ENCODE measurements at places on chromosomes 5 and 9.

DNA sequence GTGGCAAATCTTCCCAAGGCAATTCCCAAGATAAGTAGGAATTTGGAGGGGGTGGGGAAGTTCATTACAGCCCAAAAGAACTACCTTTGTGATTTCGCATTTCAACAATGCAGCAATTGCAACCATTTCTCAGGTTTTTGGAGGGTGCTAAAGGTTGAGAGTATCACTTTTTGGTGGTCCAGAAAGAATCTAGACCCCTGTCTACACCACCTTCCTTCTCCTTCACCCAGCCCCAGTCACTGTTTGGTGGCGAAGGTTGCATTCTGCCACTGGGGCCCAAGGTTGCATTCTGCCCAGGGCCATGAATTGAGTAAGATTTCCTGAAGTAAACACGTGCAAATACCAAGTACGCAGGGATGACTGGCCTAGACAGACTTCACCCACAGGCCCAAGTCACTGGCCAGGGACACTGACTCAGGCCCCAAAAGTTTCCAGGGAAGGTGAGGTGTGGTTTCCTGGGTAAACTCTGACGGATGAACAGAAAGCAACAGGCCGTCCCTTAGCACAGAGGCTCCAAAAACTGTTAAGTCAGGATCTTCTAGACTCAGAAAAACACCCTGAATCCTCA lies 5.7 kb downstream of the PDE6A start:
- DNase-seq: peak; percentile 99

DNA sequence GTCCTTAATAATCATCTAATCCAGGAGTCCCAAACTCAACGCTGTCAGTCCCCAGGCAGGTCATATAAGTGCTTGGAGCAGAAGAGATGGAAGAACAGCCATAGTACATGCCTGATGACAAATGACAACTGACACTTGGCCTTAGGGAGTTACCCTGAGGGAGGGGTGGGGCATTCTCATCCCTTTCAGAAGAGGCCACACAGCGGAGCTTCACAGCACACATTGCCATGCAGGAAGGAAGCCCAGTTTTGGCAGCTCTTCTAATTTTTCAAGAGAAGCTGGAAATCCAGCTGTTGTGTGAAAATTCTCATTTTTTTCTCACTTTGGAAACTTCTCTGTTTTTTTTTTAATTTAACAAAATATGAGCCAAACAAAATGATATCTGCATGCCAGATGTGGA lies 89.0 kb downstream of the ASTN2 start:
- no peak for DNase-seq

GRCh38 chr9:72958485-72959281 lies 5.8 kb upstream of the ALDH1A1 start:
- DNase-seq: no peak

GRCh38 chr5:10689391-10690081 lies 71.5 kb downstream of the DAP start:
- peak; percentile 64 for DNase-seq

DNA sequence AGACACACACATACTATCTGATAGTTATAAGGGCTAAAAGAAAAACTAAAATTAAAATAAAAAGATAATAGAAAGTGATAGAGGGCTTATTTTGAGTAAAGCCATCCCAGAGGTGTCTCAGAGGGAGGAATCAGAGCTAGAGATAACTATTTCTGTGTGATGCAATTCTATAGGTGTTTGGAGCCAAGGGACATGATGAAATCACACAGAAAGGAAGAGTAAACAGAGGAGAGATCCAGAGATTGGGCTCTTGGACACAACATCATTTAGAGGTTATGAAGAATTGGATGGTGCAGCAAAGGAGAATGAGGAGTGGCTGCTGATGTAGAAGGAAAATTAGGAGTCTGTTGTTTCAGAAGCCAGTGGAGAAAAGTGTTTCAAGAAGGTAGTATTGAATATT lies 393.5 kb downstream of the DIRAS2 start:
- no peak for DNase-seq

- DNase-seq: no peak
Measured at GRCh38 chr5:78568212-78568611, 80.4 kb downstream of the LHFPL2 start.

DNA sequence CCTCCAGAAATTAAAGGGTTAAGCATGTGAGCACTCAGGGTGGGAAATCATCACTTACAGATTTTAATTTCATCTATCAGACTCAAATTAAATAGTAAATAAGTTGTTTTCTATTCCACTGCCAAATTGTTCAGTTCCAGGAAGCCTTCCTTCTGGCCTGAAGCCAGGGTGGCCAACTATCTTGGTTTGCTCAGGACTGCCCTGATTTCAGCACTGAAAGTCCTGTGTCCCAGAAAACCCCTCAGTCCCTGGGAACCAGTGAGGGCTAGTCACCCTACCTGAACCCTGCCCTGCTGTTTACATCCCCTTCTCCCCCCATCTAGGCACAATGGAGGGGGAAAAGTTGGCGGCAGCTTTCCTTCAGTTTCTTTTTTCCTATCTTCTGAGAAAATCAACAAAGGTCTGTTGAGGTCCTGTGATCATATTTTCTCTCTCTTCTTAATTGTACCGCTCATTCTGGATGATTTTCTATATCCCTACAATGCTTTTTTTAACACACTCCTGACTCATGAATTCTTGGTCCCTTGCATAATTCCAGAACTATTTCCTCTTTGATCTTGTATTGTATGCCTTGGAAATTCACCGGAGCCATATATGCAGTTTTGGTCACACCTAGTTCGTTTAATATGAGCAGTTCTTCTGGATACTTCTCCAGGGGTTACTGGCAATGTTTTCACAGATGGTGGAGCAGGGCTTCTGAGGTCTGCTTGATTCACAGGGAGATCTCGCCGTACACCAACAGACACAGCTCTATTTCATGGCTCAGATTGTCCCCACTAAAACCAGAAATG lies 103.8 kb downstream of the MAP1B start:
- DNase-seq: peak; percentile 86

- no peak for DNase-seq
Measured at GRCh38 chr5:139566611-139567010, 5.5 kb downstream of the UBE2D2 start.

- peak; percentile 84 for DNase-seq
Measured at GRCh38 chr9:94697972-94698581, 28.4 kb upstream of the AOPEP start.

DNA sequence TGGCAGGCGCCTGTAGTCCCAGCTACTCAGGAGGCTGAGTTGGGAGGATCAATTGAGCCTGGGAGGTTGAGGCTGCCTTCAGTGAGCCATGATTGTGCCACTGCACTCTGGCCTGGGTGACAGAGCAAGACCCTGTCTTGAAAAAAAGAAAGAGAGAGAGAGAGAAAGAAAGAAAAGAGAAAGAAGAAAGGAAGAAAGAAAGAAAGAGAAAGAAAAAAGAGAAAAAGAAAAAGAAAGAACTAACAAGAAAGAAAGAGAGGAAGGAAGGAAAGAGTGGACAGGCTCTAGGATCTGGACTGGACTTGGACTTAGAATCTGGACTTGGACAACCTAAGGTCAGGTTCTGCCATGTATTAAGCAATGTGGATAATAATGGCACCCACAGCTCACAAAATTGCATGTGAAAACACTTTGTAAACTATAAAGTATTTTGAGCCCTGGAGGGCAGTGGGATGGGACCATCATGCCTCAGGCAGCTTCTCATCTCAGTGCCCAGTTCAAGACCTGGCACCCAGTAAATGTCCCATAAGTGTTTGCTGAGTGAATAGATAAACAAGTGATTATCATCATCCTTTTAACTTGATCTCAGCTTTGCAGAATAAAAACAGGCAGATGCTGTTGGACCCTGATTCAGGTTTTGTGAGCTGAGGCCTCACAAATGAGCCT lies 12.8 kb upstream of the PHF19 start:
- DNase-seq: no peak

DNA sequence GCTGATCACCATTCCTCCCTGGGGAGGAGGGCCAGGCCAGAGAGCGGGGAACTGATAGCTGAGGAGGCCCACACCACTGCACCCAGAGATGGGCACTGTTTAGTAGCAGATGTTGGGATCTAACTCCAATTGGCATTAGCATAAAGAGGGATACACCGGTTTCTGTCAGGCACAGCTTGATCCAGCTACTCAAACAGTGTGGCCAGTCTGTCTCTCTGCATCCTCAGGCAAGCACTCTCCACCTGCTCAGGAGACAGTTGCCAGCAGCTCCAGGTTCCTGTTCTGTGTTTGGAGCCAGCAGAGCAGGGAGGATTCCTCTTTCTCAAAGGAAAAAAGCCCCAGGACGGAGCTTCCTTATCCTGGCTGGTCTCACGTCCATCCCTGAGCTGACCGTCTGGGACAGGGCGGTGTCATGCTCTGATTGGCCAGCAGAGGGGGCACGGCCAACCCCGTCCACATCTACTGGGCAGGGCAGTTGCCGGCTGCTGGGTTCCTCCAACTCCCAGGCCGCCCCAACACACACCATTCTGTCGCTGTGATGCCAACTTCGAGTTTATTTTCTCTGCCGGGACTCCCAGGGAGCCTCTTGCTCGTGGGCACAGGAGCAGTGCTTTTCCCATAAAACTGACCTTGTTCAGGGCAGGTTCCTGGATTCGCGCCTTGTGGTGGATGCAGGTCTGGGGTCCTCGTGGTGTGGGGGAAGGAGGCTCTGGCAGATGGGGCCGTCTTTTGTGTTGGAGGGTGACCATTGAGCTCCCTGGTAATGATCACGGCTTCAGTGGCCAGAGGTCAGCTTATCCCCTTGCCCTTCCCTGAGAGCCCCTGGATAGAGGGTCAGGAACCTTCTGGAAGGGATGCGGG lies 47.9 kb downstream of the COL5A1 start:
- no peak for DNase-seq

DNA sequence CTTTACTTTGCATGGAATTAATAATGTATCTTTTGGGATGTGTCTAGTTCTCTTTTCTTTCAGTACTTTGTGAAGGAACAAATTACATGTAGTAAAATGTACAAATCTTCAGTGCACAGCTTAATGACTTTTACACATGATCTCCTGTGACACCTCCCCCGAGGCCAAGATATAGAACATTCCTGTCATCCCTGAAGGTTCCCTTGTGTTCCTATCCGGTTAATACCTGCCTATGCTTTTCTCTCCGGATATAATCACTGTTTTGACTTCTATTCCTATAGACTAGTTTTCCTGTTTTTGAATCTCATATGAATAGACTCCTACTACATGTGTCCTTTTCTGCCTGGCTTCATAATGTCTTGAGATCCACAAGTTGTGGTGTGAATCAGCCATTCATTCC lies 21.5 kb downstream of the STC2 start:
- no peak for DNase-seq

DNA sequence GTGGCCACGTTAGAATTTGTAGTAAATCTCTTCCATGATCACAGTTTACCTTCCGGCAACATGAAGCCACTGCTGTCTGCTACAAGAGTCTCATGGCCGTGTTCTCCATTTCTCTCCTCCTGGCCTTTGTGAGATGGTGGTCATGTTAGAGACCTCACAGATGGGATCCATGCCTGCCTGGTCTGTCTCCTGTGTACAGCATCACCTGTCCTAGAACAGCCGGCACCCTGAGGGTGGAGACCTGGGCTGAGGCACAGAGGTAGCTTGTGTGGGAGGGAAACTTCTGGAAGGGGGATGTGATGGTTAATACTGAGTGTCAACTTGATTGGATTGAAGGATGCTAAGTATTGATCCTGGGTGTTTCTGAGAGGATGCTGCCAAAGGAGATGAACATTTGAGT lies 3.1 kb upstream of the FCN2 start:
- no peak for DNase-seq

GRCh38 chr9:93801581-93802284 lies 153.4 kb downstream of the BARX1 start:
- DNase-seq: no peak

All from M059J (cell line).